Activated naive CD4-positive, alpha-beta T cell (primary cell): ENCODE measurements at places on chromosomes 1 and 21.
A peak's percentile ranks its signal among the peaks of the same experiment; 100 is the strongest.

DNA sequence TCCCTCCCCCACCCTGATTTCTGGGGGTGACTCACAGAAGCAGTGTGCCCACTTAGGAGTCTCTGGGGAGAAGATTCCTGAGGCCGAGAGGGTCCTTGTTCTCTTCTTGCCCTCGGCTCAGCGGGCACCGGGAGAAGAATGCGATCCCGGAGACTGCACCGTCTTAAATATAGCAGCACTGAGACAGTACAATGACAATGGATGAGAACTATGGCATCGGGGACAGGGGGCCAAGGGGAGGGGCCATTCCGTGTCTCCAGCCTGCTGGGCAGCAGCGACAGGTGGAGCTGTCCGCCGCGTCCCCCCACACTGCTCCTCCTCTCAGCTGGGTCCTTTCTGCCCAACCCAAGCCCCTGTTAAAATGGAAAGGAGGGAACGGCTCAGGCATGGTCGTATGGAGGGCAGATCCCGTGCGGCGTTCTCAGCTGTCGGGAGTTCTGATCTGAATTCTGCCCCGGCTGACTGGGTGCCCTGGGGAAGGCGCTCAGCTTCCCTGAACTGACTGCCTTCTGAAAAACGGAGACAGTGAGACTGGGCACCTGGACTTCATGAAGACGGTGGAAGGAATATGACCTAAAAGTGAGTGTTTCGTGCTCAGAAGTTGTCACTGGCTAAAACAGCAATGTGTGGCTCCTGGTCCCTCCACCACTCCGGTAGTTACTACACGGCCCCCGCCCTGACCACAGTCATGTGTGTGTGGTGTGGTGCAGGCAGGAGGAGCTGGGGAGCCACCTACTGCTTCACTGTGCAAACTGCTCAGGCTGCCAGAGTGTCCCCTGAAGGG, at the start of gene MYOM3:
Gene MYOM3 (minus strand): TSS at position 140 of the 784 bp plus-strand sequence. CDS start 3,499 bp downstream, outside the sequence.
- DNase-seq, result peak; percentile 10

GRCh38 chr1:168688644-168689326, 40.2 kb downstream of the DPT start:
- DNase-seq, result no peak

GRCh38 chr1:6466751-6467150, 778 bp upstream of the TNFRSF25 start:
- no peak for DNase-seq

DNA sequence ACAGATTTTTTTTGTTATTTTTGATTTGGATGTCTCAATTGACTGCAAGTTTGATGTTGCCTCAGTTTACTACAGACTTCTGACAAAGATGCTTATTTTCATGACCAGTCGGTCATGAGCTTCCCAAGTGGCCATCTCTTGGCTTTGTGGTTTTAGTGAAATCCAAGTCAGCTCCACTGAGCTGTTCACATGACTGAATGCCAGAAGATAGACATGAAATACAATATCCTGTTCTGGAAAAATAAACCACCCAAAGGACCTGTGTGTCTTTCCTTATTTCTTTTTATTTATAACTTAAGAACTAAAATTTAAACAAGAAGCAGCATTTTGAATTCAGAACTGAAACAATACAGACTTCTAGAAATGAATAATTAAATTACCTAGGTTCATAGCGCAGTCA, 89.3 kb downstream of the HMCN1 start:
- DNase-seq, result no peak

DNA sequence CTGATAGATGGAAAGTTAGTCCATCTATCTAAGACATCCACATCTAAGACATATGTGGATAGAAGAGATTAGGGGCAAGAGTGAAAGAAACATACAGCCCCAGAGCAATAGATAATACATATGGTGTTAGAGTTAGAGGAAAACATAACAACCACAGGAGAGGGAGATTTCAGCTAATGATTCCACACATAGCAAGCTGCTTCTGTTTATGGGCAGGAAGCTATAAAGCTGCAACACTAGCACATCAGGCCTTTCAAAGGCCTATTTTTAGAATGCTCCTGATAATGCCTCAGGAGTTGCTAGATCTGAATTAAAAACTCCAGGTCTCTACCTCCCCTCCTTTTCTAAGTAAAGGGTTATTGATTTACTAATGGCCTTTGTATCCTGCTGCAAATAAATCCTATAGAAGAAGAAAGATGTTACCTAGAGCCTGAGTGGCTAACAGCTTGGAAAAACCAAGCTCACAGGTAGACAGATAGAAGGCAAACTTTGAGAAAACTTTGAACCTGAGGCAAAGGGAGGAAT, 36.1 kb downstream of the BRINP2 start:
- DNase-seq, result no peak

- DNase-seq, result no peak
Measured at GRCh38 chr1:86394416-86394815, 1.7 kb downstream of the ODF2L start.

- DNase-seq, result no peak
Measured at GRCh38 chr1:153490272-153491051, 30.0 kb upstream of the S100A7 start.

DNA sequence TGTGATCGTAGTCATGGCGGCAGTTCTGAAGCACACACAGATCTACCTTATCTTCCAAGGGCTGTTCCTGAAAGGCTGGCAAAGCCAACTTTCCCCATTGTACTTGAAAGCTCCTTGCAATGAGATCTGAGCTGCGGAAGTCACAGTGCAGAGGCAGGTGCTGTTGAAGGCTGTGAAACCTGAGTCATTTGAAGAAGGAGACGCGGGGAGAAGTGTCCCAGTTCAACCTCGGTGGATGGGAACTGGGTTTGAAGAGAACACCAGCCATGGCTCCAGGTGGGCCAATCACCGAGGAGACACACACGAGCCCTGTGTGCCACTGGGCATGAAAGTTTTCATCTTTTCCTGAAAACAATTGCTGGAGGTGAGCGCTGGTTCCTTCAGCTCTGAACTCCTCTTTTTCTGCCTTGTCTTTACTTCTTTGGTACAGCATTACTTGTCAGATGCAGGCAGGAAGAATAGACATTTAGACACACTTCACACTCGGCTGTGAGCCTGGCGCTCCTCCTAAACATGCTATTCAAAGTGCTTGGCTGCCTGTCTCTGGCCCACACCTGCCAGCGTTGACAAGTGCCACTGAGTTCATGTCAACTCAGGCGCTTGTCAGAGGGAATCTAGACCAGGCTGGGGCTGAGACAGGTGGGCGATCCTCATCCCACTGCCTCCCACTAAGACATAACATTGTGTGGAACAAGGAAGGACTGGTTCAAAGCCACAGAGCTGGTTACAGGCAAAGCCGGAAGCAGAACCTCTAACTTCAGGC, 25.7 kb upstream of the PDE9A start:
- no peak for DNase-seq

DNA sequence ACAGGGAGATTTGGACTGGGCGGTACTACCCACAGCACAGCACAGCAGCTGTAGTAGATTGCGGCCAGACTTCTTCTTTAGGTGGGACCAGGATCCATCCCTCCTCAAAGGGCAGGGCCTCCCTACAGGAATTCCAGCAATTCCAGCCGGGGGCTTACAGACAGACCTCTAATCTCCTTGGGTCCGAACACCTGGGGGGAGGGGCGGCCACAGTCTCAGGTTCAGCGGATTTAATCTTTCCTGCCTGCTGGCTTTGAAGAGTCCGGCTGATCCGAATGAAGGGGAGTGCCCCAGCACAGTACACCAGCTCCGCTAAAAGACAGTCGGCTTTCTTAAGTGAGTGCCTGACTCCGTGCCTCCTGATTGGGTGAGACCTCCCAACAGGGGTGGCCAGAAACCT, 1708.5 kb downstream of the BRINP3 start:
- no peak for DNase-seq

- DNase-seq, result no peak
Measured at GRCh38 chr1:229838204-229838603, 212.2 kb downstream of the URB2 start.

DNA sequence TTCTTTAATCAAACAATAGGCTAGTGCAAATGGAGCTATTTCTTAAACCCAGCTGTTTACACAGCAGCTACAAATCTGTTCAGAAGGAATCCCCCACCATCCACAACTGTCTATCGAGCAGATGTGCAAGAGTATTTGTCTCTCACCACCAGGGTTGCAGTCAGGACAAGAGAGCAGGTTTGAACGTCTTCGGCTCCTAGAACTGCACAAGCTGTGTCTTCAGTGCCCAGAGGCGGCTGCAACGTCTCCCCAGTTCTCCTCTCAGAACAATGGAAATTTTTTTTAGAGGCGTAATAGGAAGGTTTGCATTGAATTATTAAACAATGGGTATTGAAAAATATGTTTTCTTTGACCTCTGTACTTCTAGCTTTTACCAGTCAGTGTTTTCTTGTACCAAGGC, 7.3 kb downstream of the OVAAL start:
- DNase-seq, result no peak

- DNase-seq, result no peak
Measured at GRCh38 chr1:38062361-38063288, 16.0 kb upstream of the POU3F1 start.

DNA sequence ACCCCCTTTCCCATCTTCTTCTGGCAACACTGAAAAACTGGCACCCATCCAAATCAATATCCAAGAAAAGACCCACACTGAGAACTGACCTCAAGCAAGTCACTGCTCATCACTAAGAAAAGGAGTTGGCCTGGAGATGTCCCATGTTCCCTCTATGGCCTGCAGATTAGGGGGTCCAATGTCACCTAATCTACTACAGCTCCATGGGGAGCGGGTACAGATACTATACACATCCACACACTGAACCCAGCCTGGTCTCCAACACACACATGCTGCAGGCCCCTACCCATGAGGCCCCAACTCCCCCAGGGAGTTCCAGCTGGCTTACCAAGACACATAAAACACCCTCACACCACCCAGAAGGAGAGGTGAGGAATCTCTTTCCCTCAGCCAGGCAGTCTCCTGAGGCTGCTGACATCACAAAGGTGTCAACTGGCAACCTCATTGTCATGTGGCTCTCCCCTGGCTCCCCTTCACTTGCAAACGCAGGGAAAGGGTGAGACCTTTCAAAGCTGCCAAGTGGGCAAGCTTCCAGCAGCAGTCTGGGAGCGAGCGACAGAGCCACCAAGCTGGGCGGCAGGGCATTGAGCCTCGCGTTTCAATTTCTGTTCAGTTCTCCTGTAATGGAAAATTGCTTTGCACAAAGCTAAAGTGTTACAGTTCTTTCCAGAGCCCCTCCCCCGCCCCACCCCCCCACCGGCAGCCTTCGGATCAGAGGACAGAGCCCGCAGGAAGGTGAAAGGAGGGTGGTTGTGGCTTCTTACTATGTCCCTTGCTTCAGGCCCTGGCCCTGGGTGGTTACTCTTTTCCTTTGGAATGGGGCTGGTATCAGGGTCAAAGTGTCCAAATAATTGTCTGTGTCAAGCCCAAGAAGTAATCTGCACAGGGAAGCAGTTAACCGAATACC, at the start of gene LRRC52:
Gene LRRC52 (plus strand): TSS at position 469 of the 907 bp plus-strand sequence. CDS start 297 bp downstream, at position 766.
- DNase-seq, result no peak

- no peak for DNase-seq
Measured at GRCh38 chr1:178650934-178651511, 74.0 kb upstream of the RALGPS2 start.

- DNase-seq, result no peak
Measured at GRCh38 chr1:241611063-241611462, 29.1 kb downstream of the CHML start.

GRCh38 chr1:86756062-86756406, 51.7 kb downstream of the SH3GLB1 start:
- DNase-seq, result no peak

- DNase-seq, result no peak
Measured at GRCh38 chr1:97507863-97508262, 413.0 kb downstream of the DPYD start.

DNA sequence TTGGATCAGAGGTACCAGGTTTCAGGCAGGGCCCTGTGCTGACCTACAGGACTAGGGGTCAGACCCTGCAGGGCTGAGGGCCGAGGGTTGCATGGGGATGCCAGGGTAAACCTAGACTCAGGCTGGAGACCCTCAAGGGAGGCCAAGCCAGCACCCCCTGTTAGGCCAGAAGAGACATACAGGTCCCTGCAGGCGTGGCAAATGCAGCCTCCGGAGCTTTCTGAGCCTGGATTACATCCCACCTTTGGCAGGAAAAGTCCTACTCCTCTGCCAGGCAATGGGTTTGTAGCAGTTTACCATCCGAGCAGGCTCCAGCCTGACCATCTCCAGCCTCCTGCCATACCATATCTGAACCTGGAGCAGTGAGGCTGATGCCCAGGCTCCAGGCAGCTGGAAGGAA, 425.3 kb downstream of the NPHP4 start:
- no peak for DNase-seq

DNA sequence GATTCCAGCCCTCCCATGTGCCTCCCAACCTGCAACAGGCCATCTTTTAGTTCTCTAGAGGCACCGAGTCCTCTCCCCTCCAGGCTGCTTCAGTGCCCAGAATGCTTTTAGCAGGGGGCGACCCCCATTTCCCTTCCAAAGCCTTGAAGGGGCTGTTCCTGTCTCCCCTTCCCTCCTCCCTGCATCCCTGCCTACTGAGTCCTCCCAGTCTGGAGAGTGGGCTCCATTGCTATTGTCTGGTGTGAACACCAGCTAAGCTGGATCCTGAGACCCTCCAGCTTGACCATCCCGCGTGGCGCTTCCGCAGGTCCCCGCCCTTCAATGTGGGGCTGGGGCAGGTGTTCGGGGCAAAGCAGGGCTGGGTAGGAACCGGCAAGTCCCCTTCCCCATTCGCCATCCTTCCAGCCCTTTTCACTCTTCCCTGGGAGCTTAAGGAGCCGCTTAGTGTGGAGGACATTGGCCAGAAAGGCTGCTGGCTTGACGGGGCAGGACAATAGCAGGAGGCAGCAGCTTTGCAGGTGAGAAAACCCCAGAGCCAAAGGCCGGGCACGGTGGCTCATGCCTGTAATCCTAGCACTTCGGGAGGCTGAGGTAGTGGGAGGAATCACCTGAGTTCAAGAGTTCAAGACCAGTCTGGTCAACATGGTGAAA, 32.2 kb downstream of the PADI6 start:
- DNase-seq, result no peak

DNA sequence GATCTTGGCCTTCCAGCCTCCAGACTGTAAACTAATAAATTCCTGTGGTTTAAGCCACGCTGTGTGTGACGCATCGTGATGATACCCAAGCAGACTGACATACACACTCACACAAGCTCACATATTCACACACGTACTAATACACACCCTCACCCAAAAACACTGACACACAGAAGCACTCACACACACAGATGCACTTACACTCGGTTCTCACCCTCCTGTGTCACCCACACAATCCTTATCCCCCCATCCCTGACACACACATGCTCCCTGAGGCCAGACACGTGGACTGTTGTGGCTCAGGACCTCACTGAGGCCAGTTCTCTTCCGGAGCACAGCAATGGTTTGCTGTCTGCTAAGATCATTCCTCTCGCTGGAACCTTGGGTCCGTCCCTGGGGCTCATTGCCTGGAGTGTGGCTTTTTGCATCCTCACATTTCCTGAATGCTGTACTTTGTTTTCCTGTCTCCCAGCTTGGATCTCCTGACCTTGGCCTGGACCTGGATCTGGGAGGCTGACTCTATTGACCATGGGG, 76.9 kb upstream of the LYST start:
- no peak for DNase-seq

- no peak for DNase-seq
Measured at GRCh38 chr21:41727784-41728763, 38.8 kb downstream of the RIPK4 start.

- no peak for DNase-seq
Measured at GRCh38 chr1:181131255-181131941, 42.9 kb downstream of the IER5 start.

- no peak for DNase-seq
Measured at GRCh38 chr1:151819976-151820623, 11.5 kb downstream of the RORC start.

GRCh38 chr21:31526040-31526439, 133.5 kb upstream of the SOD1 start:
- no peak for DNase-seq

GRCh38 chr1:154975409-154976059, 1.1 kb downstream of the CKS1B start:
- peak; percentile 24 for DNase-seq

GRCh38 chr1:10663678-10664035, 132.8 kb downstream of the CASZ1 start:
- DNase-seq, result no peak
